ENCODE measurements at places on chromosomes 7 and 10. TPM values are rescaled to one million over a fixed set of nuclear protein-coding genes. Genes with fewer than 3 reads are reported as not detected.

Gene STRIP2
- total RNA-seq: 0.96 TPM

Gene PILRA
- not detected for total RNA-seq

Gene FAM204A
- 22.9 TPM for total RNA-seq

Gene C10orf62
- 0.96 TPM for total RNA-seq

Gene VDAC2
- total RNA-seq: 77.3 TPM

Gene PDE6C
- 1.2 TPM for total RNA-seq

All from umbilical cord (tissue), 2 donors.